Left lobe of liver (tissue), 2 donors: ENCODE measurements at places on chromosomes 12 and 14. TPM values are rescaled to one million over a fixed set of nuclear protein-coding genes. Genes with fewer than 3 reads are reported as not detected.

Gene IL26
- not detected for total RNA-seq

Gene AMN
- total RNA-seq: 56.0 TPM

Gene RDH16
- 162 TPM for total RNA-seq

Gene OAS1
- 20.1 TPM for total RNA-seq

Gene PLA2G1B
- 3.0 TPM for total RNA-seq

Gene ZBTB1
- total RNA-seq: 12.1 TPM

Gene RERGL
- 0.25 TPM for total RNA-seq

Gene PLEKHG7
- total RNA-seq: not detected

Gene KCNMB4
- 0.65 TPM for total RNA-seq

DNA sequence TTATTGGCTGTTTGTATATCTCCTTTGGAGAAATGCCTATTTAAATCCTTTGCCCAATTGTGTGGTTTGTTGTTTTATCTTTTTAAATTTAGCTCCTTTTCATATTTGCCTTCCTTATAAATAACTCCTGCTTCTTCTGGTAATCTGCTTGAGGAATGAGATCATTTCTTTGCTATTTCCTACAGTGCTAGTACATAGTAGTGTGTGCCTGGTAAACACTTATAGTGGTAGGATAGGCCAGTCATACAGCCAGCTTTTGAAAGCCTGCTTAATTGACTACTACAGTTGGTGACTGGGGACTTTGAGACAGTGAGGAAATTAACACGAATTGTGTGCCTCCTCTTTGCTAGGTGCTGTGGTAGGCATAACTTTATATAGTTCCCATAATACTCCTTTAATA, 68.7 kb downstream of the BORCS5 start:
- no peak for DNase-seq

GRCh38 chr14:39230416-39231035, 3.2 kb upstream of the MIA2 start:
- no peak for DNase-seq

DNA sequence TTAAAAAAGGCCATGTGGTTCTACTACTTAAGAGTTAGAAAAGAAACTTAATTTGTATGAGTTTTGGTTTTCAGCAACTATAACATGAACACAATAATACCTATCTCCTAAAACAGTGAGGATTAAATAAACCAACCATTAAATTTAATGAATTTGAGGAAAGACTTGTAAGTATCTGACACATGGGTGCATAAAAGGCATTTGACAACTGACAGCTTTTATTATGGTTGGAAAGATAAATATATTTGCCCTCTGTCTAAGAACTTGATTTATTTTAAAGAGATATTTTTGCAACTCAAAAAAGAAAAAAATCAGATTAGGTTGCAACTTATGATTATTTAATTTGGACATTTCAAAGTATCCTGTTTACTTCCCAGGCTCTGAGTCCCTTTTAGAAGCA, 217.9 kb upstream of the EEA1 start:
- DNase-seq: no peak

GRCh38 chr12:109331301-109331952, 16.3 kb upstream of the MYO1H start:
- no peak for DNase-seq

GRCh38 chr12:46555406-46555852, 182.9 kb upstream of the SLC38A2 start:
- no peak for DNase-seq

DNA sequence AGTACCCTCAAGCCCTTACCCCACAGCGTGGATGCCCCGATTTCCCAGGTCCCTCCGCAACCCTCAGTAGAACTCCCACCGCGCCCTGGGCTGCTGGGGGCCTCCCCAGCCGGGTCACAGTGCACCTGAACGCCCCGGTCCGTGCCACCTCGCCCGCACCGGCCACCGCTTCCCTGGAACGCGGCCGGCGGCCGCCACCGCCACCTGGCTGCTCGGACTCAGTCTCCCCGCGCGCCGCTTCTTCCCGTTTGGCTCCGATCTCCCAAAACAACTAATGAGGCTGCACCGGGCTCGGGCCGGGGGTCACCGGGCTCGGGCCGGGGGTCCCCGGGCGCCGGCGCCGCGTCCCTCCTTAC, 1.0 kb downstream of the ITPK1 start:
- DNase-seq: peak; percentile 61
